Common myeloid progenitor, CD34-positive (primary cell): ENCODE measurements at places on chromosomes 16 and 17.

- peak; percentile 75 for DNase-seq
Observed at GRCh38 chr16:4660454-4661007, 32.8 kb upstream of the NUDT16L1 start.

- no peak for DNase-seq
Observed at GRCh38 chr16:86227041-86227440, 283.3 kb upstream of the FOXF1 start.

GRCh38 chr17:72171703-72172667 lies 51.2 kb downstream of the SOX9 start:
- no peak for DNase-seq

- peak; percentile 35 for DNase-seq
Observed at GRCh38 chr16:54286366-54287130, at the start of gene IRX3. Gene IRX3 (minus strand): TSS chr16:54286787. CDS start chr16:54286050, 737 bp downstream.

DNA sequence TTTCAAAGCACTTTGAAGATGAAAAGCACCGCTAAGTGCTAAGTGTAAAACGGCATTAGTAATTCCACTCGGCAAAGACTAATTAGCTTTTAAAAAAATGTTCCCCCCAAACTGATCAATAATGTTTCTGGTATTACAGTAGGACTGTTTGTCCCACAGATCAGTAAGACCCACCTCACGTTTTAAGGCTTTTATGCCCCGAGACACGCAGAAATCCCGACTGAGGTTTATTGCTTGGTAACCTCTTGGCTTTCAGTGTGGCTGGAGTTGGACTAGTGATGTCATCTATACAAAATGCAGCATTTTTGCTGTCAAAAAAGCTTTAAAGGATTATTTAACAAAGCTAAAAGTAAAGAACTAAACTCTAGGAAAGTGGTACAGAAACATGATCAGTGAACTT lies 414.6 kb upstream of the PSMD7 start:
- DNase-seq, result no peak

- DNase-seq, result no peak
Observed at GRCh38 chr17:10195090-10195805, 3.2 kb downstream of the GAS7 start.

DNA sequence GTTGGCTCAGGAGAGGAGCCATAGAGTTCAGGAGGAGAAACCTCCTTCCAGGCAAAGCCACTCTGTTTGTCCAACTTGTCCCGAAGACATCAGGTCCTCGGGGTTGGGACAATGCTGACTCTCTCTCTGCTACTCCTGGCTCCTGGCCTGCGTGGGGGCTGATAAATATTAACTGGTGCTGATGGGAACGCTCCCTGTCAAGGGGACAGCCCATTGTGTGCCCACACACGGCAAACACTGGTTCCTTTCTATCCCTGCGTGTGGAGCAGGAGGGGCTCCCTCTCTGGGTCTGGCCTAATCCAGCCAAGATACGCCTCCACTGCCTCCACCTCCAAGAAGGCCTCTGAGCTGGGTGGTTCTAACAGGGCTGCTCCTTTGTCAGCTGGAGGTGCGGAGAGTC lies 4.4 kb downstream of the KIF19 start:
- no peak for DNase-seq

- no peak for DNase-seq
Observed at GRCh38 chr17:66300956-66301355, 1.5 kb upstream of the PRKCA start.

DNA sequence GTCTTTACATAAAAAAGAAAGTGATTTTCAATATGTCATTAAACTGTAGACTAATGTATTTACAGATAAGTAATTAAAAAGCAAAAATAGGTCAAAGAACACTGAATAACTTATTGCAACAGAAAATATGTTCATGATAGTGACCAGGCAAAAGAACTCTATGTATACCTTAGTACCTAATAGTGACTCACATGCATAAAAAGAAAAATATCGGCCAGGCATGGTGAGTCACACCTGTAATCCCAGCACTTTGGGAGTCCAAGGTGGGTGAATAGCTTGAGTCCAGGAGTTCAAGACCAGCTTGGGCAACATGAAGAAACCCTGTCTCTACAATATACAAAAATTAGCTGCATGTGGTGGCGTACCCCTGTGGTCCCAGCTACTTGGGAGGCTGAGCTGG lies 33.0 kb upstream of the TOM1L1 start:
- DNase-seq, result no peak

GRCh38 chr17:61660746-61661485 lies 69.9 kb upstream of the NACA2 start:
- no peak for DNase-seq
